NCI-H1417 treated with DMSO at 0.1 percent for 48 hours (cell line): ENCODE measurements at places on chromosomes 11 and 22.

GRCh38 chr11:93936460-93936859 lies 84.7 kb upstream of the HEPHL1 start:
- no peak for DNase-seq

DNA sequence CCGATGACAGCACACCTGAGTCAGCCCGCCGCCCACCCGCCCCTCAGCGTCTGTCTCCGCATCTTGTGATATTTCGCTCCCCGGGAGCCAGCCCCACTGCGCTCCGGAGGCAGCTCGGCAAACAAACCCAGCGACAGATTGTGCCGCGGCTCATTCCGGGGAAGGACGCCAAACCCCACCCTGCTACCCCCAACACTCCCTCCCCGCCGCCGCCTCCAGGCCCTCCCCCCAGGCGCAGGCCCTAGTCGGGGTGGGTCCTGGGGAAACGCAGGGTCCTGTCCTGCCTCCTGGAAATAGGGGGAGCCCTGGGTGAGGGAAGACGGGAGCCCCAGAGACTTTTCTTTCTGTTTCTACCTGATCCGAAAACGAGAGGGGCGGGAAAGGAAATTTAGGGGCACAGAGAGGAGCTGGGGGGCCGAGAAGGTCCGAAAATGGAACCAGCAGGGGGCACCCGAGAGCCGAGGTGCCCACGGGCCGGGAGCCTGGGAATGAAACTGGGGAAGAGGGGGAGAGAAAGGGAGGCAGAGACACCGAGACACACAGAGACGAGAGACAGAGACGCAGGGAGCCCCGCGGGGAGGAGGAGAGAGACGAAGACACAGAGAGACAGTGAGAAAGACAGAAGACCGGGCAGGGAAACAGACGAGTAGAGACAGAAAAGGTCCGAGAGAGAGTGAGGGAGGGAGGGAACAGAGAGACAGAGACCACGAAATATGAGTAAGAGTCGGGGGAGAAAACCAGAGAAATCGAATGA lies 1.7 kb upstream of the RTN4RL2 start:
- DNase-seq = no peak

GRCh38 chr22:37231406-37232139 lies 12.5 kb downstream of the RAC2 start:
- no peak for DNase-seq

DNA sequence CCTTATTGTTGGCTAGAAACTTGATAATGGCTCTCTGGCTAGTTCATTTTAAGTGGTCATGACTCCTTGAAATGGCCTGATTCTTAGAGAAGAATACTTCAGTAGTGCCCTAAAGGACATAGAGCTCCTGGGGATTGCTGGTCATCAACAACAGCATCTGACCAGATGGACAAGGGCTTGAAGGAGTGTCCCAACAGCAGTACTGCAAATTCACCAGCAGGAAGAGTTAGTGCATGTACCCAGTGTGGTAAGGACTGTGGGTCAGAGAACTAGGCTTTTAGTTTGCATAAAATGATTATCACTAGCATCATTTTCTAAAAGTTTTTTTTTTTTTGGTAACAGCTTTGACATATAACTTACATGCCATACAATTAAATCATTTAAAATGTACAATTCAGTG lies 39.5 kb upstream of the CUL5 start:
- DNase-seq = no peak

DNA sequence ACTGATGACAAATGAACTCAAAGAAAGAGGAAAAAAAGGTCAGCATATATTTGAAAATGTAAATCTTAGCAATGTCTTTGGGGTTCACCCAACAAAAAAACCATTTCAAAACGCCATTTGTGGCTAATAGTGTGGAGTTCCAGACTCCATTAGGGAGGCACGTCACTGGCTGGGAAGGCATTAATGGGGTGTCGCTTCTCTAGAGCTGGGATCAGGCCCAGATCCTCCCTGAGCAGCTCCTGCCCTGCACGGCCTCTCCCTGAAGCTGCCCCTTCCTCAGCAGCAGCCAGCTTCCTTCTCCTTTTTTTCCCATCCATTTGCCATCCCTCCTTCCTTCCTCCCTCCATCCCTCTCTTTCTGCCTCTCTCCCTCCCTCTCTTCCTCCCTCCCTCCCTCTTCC lies 98.8 kb upstream of the LMO1 start:
- no peak for DNase-seq

- no peak for DNase-seq
Measured at GRCh38 chr11:124717421-124717785, 22.3 kb upstream of the NRGN start.
